ENCODE measurements at places on chromosomes 6 and 20.

DNA sequence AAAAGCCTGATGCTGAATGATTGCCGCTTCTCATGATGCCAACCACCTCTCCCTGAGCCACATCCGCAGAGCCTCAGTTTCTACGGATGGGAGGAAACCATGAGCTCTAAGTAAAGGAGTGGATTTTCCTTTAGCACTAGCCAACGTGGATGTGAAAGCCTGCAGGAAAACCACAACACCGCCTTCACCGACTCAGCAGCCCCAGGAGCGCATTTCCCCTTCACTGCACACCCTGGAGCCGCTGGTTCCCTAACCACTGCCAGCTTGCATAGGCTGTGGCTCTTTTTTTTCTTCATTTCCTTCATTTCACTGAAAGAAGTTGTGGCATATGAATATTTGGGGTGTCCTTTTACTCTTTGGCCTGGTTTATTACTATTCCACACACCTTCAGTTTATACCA is 50.5 kb upstream of the SSTR4 start:
- no peak for DNase-seq

DNA sequence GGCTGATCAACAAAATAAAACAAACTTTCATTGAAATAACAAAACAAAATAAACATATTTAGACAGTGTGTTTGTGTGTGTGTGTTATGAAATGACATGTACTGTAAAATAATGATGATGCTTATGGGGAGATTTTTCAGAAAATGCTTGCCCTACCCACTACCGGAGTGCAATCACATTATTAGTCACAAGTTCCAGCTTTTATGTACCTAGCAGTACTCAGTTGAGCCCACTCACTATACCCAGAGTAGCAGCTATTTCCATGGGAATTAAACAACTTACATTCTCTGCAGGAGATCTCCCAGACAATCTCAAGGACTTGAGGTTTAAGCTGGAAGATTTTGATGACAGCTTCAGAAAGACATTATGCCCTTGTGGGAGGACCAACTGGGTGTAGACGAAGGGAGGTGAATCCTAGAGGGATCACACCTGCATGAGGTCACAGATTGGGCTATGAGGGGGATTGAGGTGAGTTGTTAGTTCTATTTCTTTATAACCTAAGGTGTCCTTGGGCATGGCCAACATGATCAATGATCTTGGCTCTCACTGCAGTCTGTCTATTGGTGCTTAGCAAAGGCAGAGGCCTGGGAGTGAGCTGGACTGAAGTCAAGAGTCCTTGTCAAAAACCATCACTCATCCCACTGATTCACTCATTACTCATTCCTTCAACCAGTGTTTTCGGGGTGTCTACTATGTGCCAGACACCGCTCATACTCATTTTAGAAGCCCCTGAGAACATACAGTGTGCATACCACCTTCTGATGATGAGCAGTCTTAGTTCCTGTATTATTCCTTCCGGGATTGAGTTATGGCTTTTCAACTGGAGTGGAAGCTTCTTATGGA is 6.7 kb upstream of the CLIC5 start:
- DNase-seq, result no peak

- no peak for DNase-seq
Observed at GRCh38 chr20:58693226-58694006, 816 bp downstream of the NPEPL1 start.

DNA sequence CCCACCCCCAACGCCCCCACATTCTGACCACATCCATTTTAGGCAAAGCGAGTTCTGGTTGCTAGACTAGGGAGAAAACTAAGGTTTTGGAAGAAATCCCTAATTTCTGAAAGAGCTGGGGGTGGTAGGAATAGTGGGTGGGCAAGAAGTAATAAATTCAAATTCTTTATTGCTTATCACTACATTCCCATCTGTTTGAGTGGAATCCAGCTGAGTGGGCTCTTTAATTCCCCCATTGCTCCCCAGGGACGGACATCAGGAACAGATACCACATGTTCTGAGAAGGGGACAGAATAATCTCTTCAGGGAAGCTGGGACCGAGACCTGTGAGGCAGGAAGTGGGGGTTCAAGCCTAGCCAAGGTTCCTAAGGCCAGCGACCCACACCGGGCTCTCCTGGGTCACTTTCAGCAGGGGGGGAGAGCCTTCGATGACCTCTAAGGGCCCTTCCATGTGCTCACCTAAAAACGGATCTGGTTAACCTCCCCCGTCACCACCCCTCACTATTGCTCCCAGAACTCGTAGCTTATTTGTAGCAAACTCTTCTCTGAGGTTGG is 42.3 kb upstream of the MRPS10 start:
- no peak for DNase-seq

DNA sequence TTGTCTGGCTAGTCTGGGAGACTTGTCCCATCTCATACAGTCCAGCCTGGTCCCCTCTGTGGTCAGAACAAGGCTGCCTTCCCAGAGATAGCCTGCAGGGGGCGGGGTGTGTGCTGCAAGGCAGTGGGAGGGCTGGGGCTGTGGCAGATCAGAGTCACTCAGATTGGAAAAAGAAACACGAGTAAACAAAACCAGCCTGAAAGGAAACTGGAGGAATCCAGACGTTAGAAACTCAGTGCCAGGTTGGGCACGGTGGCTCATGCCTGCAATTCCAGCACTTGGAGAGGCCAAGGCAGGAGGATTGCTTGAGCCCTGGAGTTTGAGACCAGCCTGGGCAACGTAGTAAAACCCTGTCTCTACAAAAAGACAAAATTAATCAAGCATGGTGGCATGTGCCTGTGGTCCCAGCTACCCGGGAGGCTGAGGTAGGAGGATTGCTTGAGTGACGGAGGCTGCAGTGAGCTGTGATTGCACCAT is 20.2 kb downstream of the LEMD2 start:
- DNase-seq, result peak; percentile 93

DNA sequence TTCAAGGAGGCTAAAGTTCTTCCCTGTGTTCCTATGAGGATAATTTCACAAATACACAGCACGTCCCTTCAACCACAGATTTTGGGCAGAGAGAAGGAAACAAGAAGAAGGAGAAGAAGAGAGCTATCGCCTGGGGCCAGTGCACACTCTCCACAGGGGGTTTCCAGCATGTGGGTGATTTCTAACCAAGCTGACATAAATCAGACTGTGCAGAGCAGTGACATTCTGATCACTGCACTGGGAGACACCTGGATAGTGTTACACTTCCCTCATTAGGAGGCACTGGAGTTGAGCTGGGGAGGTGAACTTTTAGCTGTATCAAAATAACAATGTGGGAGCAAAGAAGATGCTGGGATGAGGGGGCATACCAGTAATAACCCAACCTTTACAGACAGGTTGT is 71.8 kb upstream of the CENPW start:
- no peak for DNase-seq

DNA sequence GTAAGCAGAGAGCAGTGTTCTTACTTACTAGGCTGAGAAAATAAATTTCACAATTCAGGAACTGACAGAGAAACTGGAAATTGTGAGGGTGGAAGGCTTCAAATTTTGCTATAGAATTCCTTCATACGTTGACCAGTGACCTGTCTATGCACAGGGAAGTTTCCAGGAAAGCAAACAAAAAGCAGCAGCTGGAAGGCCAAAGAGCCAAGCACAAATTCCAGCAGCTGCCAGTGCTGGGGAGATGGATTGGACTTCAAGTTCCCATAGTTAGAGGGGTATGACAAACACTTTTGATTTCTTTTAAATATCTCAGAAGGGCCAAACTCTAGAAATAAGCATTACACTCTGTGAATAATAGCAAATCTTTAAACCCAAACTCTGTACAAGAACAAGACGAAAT is 299.1 kb upstream of the KCNQ5 start:
- no peak for DNase-seq

GRCh38 chr6:88008831-88009231 is 38.8 kb upstream of the SPACA1 start:
- DNase-seq, result no peak

- DNase-seq, result no peak
Observed at GRCh38 chr20:31604567-31605030, 490 bp upstream of the ID1 start.

DNA sequence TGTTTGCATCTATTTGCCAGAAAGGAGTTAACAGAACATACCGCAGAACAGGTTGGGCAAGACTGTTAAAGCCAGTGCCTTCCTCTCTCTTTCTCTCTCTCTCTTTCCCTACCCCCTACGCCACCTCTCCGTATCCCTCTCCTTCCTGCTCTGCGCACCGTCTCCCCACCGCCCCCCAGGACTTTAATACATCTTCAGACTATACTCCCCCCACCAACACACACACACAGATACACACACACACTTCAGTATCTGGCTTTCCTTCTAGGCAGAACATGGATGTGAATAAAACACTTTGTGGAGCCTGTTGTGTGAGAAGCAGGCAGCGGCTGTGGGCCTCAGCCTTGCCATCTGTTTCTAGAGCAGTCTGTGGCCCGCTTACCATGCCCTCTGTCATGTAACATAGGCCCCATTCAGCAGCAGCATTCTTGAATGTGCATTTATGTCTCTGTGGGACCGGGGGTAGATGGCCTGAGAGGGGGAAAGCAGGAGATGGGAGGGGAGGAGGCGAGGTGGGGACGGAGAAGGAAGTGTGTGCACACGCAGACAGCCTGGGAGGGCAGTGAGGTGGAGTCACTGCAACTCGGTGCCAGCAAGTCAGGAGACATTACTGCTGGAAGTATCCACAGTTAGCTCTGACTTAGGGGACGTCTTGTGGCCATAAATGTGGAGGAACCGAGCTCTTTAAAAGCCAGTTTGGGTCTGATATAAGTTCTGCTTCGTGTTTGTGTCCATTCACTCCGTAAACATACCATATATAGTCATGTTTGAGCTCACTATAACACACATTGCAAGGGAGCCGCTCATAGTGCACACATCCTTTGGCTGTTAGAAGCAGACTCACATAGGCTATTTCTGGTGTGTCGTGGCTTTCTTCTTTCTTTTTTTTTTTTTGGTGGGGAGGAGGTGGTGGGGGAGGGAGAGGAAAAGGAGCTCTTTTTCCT is 38.4 kb downstream of the RREB1 start:
- DNase-seq, result peak; percentile 54

DNA sequence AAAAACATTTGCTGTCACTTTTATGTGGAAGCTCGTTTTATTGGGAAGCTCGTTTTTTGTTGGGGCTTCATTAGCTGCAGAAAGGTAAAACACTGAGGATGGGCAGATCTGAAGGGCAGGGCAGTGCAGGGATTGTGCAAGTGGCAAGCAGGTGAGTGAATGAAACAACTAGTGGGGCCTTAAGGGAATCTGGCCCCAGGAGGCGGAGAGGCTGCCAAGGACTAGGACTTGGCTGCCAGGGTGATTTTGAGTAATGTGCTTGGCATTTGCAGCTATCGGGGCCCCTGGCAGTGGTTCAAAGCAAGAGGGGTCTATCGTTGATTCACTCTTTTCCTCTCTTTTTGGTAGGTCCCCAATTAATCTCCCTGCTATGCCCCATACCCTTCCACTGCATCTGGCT is 11.5 kb downstream of the IL22RA2 start:
- DNase-seq, result no peak

DNA sequence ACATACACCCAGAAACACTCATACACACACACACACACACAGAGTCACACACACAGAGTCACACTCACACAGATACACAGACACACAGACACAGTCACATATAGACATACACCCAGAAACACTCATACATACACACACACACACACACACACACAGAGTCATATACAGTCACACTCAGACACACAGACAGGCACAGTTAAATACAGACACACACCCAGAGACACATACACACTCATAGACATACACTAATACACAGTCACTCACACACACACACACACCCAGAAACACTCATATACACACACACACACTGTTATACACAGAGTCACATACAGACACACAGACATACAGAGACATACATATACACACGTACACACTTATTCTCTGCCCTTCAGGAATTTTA is 250.9 kb downstream of the QKI start:
- DNase-seq, result no peak

DNA sequence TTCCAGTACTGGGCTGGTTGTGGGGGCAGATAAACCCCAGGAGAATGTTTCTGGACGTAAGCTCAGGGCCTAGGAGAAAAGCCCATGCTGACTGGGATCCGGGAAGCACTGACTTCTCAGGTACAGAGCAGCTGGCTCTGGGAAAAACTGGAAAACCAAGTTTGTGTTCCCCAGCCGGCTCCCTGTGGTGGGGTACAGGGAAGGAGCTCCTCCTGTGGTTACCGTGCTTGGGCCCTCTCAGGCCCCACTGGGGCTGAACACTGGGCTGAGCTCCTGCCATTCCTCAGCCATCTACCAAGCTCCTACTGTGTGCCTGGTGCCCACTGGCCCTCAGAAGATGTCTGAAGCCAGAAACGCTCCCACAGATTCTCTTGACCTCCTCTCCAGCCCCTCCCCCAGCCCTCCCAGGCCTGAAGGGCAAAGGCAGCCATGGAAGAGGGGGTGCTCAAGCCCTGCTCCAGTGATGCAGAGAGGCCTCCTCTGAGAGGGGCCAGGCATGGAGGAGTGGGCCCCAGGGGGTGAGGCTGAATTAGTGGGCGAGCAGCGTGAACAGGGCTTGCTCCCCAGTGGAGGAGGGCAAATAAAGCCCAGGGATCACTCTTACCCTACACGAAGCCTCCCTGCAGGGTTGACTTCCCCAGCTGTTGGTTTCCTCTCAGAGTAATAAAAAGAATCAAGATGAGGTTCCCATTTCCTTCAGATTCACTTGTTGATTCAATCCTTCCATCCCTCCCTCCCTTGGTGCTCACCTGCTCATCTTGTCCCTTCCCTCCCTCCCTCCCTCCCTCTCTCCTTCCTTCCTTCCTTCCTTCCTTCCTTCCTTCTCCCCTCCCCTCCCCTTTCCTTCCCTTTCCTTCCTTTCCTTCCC is 100.0 kb downstream of the VEGFA start:
- DNase-seq, result no peak

GRCh38 chr20:25000268-25000801 is 7.8 kb upstream of the APMAP start:
- peak; percentile 74 for DNase-seq

- DNase-seq, result no peak
Observed at GRCh38 chr6:141443032-141443431, 689.7 kb upstream of the GJE1 start.

DNA sequence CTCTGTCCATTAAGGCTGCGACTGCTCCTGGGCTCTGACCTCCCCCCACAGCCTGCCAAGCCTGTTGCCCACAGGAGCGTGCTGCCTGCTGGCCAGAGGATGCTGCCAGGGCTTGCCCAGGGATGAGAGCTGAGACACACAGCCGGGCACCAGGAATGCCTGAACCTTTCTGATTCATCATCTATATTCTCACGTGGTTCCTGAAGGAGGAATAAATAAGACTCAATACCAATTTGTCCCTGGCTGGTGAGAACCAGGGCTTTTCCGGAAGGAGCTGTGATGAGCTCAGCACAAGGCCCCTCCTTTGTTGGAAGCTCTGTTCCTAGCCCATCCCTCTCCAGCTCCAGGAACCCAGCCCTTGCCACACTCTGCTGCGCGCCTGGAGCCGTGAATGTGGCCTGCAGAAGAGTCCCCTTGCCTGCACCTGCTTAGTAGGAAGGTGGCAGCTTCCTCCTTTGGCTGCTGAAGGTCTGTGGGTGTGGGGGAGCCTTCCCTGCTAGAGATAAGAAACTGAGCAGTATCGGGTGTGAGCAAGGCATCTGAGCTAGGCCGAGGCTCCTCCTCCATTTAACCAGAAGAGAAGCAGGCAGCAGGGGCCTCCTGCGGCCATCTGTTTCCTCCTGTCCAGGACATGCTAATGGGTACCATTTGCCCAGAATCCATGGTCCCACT is 37.9 kb downstream of the SYNDIG1 start:
- no peak for DNase-seq

GRCh38 chr6:27601668-27602254 is 128.9 kb upstream of the ZNF184 start:
- DNase-seq, result no peak
